ENCODE measurements at places on chromosomes 11 and 22.

GRCh38 chr22:48721395-48721669 is 1106.3 kb downstream of the BRD1 start:
- no peak for DNase-seq

DNA sequence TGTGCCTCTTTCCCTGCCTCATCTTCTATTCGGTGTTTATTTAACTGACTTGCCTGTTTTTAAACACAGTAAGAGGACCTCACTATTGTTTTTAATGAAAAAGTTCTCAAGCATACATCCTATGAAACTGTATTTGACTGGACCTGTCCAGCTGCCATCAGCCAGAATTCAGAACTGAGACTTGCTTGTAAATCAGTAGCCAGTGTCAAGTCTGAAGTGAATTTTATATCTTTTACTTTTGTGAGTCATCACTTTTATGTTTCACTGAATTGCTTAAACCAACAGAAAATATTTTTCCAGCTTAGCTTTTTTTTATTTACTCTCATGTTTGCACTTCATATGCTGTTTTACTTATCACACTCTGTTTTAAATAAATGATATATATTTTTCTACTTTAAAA is 88.3 kb downstream of the LUZP2 start:
- DNase-seq = no peak

DNA sequence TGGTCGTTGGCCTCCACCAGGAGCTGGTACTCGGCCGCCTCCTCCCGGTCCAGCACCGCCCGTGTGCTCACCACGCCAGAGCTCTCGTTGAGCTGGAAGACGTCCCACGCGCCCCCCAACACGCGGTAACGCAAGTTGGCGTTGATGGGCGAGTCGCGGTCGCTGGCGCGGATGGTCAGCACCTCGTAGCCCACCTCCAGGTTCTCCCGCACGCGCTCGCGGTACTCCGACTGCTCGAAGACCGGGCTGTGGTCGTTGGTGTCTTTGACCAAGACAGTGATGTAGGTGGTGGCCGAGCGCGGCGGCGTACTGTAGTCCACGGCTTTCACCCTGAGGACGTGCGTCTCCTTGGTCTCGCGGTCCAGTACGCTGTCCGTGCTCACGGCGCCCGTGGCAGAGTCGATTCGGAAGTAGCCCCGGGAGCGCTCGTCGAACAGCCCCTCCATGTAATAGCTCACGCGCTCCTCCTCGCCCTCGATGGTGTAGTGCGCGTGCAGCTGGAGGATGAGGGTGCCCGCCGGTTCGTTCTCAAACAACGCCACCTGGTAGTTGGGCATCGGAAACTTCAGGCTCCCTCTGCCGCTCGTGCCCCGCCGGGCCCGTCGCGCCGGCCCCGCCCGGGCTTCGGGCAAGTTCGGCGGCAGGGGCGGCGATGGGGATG is 1.4 kb downstream of the CELSR1 start:
- no peak for DNase-seq

- no peak for DNase-seq
These were observed 2.8 kb downstream of the GRK3 start for GRCh38 chr22:25567251-25567675.

- no peak for DNase-seq
These were observed 12.0 kb upstream of the RBX1 start for GRCh38 chr22:40939202-40939601.

GRCh38 chr22:47432683-47433082 is 670.2 kb downstream of the TBC1D22A start:
- no peak for DNase-seq

DNA sequence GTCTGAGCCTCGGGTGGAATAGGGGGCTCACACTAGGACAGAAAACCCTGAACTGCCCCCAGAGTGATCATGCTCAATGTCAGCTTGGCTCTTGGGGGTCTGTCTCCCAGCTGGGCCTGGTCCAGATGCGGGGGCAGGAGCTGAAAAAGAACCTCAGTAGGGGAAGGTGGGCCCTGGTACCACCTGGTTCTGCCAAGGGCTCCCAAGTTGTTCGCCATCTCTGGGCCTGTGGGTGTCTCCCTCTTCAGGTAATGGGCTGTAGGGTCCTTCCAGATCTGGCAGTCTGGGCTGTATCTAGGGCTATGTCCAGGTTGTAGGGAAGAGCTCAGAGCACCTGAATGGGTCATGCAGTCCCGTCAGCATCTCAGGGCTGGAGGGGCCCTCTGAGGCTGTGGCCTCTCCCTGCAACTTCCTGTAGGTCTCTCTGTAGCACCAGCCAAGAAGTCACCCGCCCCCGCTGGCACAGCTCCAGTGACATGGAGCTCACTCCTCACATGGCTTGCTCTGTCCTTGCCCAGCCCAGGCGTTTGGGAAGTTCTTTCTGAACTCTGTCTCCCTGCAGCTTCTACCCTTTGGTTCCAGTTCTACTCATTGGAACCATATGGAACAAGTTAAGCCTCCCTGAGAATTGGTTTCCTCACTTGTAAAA is 33.0 kb upstream of the SOX10 start:
- no peak for DNase-seq

DNA sequence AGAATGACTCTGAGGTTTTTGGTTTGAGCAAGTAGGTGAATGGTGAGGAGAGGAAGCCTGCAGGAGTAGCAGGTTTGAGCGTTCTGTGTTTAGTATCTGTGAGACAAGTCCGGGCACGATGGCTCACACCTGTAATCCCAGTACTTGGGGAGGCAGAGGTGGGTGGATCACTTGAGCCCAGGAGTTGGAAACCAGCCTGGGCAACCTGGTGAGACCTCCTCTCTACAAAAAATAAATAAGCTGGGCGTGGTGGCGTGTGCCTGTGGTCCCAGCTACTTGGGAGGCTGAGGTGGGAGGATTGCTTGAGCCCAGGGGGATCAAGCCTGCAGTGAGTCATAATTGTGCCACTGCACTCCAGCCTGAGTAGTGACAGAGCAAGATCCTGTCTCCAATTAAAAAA is 9.7 kb upstream of the CENATAC start:
- DNase-seq = no peak

DNA sequence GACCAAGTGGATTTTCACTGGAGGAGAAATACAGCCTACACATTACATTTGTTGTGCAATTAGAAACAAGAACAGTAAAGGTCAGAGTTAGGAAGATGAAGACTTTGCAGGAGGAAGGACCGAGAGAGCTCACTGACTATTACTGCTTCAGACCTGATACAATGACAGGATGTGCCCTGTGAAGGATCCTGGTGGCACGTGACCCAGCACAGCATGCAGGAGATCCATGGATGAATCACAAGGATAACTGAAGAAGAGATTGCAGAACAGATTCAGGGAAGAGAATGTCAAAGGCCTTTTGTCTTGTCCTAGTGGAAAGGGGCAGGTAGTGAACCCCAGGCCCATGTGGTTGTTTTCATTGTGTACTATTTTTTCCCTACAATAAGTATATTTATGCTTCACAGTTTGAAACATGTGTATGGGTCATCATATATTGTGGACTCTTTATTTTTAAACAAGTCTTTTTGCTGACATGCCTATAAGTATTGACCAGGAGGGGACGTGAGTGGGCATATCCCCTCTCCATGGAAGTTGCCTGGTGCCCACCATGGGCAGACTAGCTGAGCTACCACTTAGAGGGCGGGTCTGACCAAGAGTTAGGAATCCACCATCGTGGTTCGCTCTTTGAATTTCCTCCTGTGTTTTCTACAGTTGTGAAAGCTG is 44.3 kb downstream of the RASSF10 start:
- no peak for DNase-seq

DNA sequence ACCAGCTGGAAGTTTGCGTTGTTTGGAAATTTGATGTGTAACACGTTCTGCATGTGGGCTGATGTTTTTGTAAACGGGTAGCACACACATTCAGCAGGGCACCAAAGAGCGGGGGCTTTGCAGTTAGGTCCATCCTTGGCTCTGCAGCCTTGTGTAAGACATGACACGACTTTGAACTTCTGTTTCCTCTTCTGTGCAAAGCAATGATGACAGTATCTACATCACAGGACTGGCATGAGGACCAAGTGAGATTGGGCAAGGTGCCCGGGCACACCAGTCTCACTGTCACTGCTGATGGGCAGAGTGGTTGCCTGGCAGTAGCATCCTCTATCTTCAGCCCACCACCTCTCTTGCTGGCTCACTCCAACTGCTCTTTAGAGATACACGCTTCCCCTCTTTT is 3.3 kb downstream of the TCN2 start:
- no peak for DNase-seq

DNA sequence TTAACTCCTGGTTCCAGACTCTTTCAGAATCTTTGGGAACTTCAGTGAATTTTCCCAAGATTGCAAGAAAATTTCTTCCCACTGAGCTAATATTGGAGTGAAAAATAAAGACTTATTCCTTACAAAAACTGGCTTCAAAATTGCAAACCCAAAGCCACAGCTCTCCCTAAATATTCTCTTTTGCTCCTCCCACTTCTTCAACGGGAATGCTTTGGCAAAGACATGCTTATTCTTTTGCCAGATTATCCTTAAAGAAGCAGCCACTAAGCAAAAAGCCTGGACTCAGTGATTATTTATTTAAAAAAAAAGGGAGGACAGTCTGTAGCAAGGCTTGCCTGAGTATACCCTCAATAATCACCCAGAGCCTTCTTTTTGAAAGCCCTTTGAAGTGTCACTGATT is 902.4 kb upstream of the CCDC90B start:
- DNase-seq = no peak

GRCh38 chr11:129643031-129643721 is 172.5 kb upstream of the TMEM45B start:
- no peak for DNase-seq

DNA sequence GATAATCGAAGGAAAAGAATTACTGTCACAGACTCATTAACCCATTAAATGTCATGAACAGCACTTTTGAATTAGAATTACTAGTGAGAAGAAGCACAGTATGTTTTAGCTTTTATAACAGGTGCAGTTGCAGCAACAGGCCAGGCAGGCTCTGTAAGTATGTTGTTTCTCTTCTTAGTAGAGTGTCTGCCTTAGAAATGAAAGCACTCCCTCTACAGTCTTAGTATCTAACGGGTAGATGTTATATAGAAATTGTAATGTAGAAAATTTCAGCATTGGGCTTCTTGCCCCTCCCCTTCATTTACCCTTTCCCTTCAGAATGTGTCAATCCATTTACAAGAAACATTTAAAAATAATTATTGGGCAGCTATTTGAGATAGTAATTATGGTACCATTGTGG is 87.4 kb downstream of the HIPK3 start:
- DNase-seq = no peak

DNA sequence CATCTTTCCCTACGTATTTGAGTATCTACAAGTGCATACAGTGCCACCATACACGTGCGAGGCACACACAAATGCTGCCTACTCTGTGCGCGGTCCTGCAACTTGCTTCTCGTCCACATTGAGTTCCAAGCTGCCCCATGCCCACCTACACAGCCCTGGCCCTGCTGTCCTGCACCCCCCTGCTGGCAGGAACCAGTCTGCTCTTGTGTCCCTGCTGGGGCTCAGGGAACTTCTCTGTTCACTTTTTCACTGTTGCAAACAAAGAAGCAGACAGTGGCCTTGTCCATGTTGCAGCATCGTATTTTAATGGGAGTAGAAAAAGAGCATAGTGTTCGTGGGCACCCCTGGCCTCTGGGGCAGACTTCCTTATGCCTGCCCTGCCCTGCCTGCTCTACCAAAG is 14.0 kb downstream of the CPT1A start:
- no peak for DNase-seq

GRCh38 chr11:25214535-25215176 is 717.8 kb downstream of the LUZP2 start:
- DNase-seq = no peak

- DNase-seq = no peak
These were observed 61.6 kb downstream of the C22orf31 start for GRCh38 chr22:28999919-29000556.

GRCh38 chr22:22906907-22907550 is 19.4 kb downstream of the IGLL5 start:
- no peak for DNase-seq

DNA sequence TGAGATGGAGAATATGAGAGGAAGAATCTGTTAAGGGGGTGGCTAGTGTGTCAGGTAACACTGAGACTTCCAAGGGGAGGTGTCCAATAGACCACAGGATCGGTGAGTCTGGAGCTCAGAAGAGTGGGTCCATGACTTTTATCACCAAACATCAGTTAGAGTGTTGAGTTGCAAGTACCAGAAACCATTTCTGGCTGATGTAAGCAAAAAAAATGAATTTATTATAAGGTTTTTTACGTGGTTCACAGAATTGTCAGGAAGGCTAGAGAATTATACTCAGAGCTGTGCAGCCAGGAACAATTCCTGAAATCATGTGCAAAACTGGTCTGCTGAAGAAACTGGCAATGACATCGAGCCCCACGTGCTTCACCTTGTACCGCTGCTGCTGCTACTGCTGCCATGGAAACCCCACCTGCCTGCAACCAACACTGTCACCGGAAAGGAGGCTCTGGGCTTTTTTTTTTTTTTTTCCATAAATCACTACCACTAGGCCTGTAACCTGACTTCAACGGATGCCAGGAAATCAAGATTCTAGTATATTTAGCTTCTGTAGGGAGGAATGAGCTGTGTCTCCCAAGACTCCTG is 16.6 kb upstream of the STK33 start:
- no peak for DNase-seq

DNA sequence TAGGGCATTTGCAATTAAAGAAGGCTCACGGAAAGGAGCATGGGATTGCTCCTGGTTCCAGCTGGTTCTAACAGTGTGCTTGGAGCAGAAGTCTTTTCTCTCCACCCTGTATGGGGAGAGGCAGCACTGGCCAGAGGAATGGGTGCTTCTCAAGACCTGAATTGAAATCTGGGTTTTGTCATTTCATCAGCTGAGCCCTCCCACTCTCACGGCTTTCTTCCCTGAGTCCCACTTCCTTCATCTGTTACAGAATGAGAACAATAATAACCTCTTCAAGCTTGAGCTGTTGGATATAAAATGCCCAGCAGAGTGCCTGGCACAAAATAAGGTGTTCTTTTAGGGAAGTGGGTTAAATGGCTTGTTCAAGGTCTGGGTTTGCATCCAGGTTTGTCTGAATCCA is 17.2 kb downstream of the CNTF start:
- no peak for DNase-seq

DNA sequence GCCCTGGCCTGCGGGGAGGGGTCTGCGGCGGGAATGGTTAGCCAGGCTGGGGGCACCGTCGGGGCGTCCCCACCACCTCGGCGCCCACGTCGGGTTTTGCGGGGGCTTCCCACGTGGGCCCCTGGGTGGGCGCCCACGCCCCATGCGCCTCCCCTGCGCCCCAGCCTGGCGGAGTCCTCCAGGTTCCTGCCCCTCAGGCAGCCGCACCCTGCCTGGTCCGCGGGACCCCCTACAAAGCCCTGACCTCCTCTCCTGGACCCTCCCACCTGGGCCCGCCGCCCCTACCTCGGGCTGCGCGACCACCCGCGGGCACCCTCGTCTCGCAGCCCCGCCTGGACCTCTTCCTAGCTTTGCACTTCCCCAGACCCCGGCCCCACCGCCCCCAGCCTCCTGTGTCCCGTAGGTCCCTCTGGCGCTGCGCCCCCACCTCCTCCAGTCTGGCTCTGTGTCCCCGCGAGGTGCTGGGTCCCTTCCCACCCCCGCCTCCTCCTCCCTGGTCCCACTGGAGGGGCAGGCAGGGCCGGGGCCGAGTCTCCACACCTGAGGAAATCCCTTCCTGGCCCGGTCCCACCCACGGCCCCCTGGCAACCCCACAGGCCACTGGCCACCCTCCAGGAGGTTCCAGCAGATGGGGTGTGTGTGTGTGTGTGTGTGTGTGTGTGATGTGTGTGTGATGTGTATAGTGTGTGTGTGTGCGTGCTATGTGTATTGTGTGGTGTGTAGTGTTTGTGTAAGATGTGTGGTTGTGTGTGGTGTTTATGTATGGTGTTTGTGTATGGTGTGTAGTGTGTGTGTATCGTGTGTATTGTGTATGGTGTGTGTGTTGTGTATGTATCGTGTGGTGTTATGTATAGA is 11.8 kb downstream of the PIM3 start:
- no peak for DNase-seq

Measured in activated gamma-delta T cell treated with Interleukin-2 at 50 U/mL for 16 hours (primary cell).